NCI-H82 (cell line): ENCODE measurements at places on chromosomes 3 and 15.

DNA sequence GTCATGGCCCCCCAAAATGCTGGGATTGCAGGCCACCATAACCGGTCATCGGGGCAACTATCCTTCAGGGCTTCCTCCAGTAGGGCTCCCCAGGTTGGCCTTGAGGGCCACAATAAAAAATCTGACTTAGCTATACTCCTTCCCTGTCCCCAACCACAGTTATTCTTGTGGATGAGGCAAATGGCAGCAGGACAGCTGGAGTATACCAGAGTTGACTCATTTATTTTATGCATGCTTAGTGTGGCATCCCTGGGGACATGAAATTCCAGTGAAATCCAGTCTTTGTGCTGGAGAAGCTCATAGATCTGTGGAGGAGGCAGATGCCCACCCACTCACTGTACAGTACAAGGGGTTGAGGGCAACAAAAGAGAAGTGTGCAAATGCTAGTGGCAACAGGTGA is 109.5 kb downstream of the RORA start:
- DNase-seq: no peak

DNA sequence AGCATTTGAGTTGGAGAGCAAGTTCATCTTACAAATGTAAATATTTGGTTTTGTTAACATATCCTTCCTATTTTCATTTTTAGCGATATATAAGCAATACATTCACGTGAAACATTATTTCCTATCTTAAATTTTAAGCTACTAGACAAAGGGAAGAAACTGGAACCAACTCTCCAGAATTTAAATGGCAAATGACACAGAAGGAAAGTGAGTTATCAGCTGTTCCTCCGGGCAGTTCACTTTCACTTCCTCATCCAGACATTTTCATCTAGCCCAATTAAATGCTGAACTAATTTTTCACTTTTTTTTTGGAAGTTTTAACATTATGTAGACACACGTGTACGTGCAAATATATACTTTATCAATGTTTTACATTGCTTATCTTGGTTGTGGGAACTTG is 58.7 kb downstream of the MORC1 start:
- DNase-seq: no peak

- no peak for DNase-seq
Observed at GRCh38 chr3:42684632-42685362, 540 bp upstream of the KLHL40 start.

- DNase-seq: no peak
Observed at GRCh38 chr15:89587955-89588354, 12.7 kb downstream of the TICRR start.

- no peak for DNase-seq
Observed at GRCh38 chr15:87267798-87268197, 988.7 kb downstream of the NTRK3 start.

- DNase-seq: no peak
Observed at GRCh38 chr3:169871129-169871886, 1.6 kb upstream of the LRRC31 start.

GRCh38 chr15:69064649-69065048 is 50.2 kb downstream of the NOX5 start:
- no peak for DNase-seq

- no peak for DNase-seq
Observed at GRCh38 chr15:56613811-56614210, 119.5 kb downstream of the ZNF280D start.

DNA sequence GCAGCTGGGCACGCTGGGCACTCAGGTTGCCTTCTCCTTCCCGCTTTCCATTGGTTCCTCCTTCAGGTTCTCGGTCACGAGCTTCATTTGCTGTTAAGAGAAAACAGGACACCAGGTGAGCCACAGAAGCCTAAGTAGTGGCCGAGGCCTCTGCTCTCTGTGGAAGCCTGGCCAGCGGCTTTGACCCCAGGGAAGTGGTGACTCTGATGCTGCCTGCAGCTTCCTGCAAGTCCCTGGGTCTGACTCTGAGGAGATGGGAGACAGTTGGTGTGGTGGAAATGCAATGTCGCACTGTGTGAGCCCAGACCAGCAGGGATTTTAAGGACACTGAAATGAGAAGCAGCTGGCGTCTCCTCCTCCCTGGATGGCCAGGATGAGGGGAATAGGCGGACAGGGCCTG is 80.5 kb downstream of the SNRK start:
- DNase-seq: no peak

- DNase-seq: no peak
Observed at GRCh38 chr15:89333959-89334509, 590 bp downstream of the POLG start.
